ENCODE measurements at places on chromosomes 2 and 18. TPM values are rescaled to one million over a fixed set of nuclear protein-coding genes. Genes with fewer than 3 reads are reported as not detected.

The FAM110C gene
- not detected for total RNA-seq

The KCNG2 gene
- not detected for total RNA-seq

The ITGB1BP1 gene
- total RNA-seq, result 28.0 TPM

The TFCP2L1 gene
- 1.3 TPM for total RNA-seq
